CD4-positive, alpha-beta memory T cell (primary cell): ENCODE measurements at places on chromosomes 5 and 9. TPM values are rescaled to one million over a fixed set of nuclear protein-coding genes. Genes with fewer than 3 reads are reported as not detected.

DNA sequence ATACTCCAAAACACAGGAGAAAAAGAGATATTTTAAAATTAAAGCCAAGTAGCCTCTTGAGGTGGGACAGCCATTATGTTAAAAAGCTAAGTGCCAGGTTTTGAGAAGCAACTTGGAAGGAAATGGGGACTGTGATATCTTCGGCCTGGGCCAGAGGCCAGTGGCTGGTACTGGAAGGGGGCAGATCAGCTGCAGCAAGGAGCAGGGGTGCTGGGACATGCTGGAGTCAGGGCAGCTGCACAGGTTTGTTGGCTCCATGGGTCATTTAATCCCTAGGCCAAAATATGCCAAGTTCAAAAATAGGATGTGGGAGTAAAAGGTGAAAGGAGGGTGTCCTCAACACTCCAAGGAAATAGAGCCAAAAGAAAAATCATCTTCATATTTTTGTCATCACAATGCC lies 30.0 kb downstream of the ADRB2 start:
- DNase-seq, result no peak

DNA sequence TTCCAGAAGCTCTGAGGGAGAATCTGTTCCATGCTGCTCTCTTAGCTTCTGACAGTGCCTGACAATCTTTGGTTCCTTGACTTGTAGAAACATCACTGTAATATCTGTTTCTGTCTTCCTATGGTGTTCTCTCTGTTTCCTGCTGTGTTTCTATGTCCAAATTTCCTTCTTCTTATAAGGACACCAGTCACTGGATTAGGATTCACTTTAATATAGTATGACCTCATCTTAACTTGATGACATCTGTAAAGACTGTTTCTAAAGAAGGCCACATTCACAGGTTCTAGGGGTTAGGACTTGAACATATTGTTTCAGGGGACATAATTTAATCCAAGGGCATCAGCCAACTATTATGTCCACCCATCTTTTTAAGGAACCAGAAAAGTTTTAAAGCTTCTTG lies 265.6 kb downstream of the ZSWIM6 start:
- no peak for DNase-seq

DNA sequence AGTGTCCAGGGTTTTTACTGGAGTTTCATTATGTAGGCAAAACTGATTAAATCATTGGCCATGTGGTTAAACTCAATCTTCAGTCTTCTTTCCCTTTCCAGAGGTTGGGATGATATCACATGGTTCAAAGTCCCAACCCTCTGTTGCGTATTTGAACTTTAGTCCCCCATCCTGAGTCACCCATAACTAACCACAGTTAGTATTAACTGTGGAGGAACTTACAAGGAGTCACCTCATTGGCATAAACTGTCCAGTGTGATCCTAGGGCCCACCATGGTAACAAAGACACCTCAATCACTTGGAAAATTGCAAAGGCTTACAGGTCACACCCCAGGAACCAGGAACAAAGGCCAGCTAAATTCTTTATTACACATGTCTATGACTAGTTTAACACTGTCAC lies 188.5 kb downstream of the COX7C start:
- no peak for DNase-seq

DNA sequence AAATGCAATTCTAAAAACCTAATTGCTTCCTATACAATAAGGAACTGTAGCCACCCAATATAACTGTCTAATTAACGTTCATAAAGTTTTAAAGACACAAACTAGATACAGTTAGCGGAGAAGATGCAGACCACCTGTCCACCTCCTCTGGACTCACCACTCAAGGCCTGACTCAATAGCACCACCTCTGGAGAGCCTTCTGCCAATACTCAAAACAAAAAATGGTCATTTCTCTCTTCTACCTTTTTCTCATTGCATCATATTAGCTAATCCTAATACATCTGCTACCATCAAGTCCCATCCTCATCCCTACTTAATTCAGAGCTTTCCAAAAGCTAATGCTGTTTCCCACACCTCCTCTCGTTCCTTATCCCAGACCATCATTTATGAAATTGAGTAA lies 159.9 kb downstream of the MLLT3 start:
- DNase-seq, result no peak

- no peak for DNase-seq
These were observed 302.4 kb downstream of the RAB3C start for GRCh38 chr5:58885260-58885659.

The PCDHGA7 gene
- total RNA-seq, result 0.44 TPM

The CYSRT1 gene
- total RNA-seq, result 0.25 TPM

The FOXE1 gene
- total RNA-seq, result not detected

The TMEM141 gene
- 53.4 TPM for total RNA-seq

The ANKRD34B gene
- total RNA-seq, result not detected

The PDGFRB gene
- not detected for total RNA-seq

The PCDHGB5 gene
- total RNA-seq, result 0.42 TPM

The CREBRF gene
- 102 TPM for total RNA-seq

The RFX3 gene
- 30.8 TPM for total RNA-seq

The CARD9 gene
- 0.70 TPM for total RNA-seq
